Activated effector memory CD4-positive, alpha-beta T cell treated with Interleukin-2 at 50 U/mL for 16 hours (primary cell): ENCODE measurements at places on chromosomes 3 and 15.

DNA sequence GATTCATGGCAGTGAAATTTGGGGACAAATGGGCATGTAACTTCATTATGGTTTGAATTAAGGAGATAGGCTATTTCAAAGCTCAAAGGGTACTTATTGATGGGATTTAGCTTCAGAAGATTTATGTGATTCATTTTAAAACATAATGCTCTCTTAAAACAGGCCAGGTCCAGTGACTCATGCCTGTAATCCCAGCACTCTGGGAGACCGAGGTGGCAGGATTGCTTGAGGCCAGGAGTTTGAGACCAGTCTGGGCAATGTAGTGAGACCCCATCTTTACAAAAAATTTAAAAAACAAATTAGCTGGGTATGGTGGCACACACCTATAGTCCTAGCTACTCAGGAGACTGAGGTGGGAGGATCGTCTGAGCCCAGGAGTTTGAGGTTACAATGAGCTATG is 11.5 kb downstream of the THAP10 start:
- no peak for DNase-seq

GRCh38 chr3:159948429-159949144 is 40.0 kb upstream of the IL12A start:
- no peak for DNase-seq

DNA sequence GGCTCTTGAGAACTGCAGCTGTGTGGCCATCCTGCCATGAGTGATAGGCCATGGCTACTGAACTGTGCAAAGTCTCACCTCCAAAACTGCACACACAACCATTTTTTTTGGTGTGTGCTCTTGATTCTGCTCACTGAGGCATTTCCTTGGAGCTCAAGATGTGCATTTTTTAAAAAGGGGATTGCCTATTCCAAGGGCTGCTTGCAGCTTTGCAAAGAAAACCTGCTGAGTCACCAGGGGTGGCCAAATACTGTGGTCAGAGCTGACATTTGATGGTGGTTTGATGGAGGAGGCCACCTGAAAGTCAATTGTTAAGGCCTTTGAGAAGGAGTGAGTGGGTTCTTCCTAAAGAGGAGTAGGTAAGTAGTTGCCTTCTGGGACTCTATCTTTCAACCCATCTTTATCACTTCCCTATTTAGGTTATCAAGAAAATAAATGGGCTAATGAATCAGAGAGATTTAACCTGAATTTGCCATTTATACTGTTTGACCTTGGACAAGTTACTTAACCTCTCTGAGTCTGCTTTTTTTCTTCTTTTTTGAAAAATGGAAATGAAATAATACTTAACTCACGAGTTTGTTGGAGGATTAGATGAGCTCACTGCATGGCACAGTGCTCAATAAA is 87.9 kb downstream of the CHST2 start:
- DNase-seq = no peak

GRCh38 chr15:50145451-50145872 is 26.4 kb upstream of the ATP8B4 start:
- DNase-seq = no peak

DNA sequence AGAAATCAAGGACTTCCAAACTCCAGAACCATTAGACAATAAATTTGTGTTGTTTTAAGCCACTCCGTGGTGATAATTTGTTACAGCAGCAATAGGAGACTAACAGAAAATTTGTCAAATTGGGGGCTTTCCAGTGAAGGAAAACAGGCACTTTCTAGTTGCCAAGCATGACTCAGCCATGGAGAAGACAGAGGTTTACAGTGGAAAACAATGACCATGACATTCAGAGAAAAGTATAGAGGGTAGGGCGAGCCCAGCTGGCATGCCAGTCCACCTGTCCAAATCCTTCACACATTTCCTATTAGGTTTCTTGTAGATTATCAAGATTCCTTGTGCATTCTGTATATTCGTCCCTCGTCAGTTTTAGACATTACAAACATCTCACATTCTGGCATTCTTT is 24.9 kb downstream of the SLCO2A1 start:
- no peak for DNase-seq

DNA sequence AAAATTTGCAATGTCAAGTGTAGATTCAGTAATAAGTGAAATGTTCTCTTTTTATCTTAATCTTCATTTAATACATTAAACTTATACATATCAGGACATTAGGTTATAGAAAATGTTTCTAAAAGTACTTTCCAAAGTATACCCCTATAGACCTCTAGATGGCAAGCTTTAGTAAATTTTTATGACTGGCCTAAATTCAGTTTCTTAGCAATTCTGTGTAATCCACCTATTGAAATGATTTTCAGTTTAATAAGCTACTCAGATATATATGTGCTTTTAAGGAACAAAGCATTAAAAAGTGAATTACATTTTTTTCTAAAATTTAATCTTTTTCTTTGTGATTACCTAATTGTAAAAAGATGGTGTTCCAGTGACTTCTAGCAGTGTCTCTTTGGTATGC is 342.2 kb downstream of the GBE1 start:
- DNase-seq = no peak

- DNase-seq = no peak
Measured at GRCh38 chr3:65597226-65597951, 441.3 kb downstream of the MAGI1 start.

DNA sequence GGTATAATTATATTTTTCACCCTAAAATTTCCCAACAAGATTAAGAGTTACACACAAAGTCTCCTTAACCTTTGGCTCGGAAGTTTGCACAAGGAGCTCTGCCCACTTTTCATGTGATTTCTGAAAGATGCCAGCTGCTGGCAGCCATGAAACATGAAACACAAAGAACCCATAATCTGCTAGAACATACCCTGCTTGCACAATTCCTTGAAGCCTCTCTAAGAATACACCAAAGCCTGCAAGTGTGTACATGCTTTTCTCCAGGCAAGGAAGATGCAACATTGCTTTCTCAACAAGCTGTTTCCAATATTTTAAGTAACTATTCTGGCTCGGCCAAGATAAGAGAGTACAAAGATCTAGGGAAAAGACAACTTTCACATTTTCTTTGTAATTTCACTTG is 182.0 kb upstream of the WNT5A start:
- DNase-seq = no peak

DNA sequence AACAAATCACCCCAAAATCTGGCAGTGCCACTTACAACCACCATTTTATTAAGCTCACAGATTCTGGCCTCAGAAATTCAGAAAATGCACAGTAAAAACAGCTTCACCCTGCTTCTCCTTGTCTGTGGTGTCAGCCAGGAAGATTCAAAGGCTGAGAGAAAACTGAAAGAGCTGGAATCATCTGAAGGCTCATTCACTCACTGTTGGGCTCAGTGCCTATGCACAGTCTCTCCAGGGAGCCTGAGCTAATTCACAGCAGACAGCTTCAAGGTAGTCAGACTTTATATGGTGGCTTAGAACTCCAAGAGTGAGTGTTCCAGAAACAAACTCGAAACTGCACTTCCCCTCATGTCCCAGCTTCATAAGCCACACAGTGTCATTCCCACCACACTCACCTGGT is 16.5 kb upstream of the PLOD2 start:
- DNase-seq = no peak

- no peak for DNase-seq
Measured at GRCh38 chr3:185865247-185865646, 40.4 kb upstream of the IGF2BP2 start.

- no peak for DNase-seq
Measured at GRCh38 chr3:189236352-189236751, 64.6 kb downstream of the TPRG1 start.
